ENCODE measurements at places on chromosomes 1 and 21.

DNA sequence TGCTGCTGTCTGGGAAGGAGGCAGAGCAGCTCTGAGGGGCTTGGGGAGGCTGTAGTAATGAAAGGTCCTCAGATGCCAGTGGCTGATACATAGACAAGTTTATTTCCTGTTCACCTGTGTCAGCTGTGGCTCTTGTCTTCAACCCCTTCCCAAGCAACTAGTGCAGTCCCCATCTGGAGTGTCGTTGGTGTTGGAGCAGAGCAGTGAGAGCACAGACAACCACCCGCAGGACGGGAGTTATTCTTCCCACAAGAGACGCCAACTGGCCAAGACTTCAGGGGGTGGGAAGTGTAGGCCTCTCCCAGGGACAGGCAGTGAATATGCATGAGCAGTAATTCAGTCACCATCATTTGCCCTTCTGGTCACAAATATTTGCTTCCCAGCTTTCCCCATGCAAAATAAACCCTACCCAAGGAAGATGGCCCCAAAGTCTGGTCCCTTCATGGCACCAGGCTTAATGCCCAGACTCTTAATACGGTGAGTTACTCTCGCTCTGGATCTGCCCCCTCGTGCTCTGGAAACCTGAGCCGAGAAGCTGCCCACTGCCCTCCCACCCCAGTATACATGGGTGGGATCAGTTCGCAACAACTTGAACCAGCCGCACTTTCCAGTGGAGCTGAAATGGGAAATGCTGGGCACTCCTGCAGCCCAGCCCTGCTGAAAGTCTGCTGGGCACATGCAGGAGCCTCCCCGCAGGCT lies 153.5 kb upstream of the COL6A1 start:
- DNase-seq, result no peak

DNA sequence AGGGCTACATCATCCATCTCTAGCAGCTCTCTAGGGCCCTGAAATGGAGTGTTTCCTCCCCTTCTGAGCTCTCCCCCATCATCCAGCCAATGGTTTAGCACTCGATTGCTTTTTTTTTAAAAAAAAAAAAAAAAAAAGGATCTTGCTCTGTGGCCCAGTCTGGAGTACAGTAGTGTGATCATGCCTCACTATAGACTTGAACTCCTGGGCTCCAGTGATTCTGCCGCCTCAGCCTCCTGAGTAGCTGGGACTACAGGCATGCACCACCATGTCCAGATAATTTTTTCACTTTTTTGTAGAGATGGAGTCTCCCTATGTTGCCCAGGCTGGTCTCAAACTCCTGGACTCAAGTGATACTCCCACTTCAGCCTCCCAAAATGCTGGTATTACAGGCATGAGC lies 12.1 kb upstream of the ITPKB start:
- DNase-seq, result no peak

DNA sequence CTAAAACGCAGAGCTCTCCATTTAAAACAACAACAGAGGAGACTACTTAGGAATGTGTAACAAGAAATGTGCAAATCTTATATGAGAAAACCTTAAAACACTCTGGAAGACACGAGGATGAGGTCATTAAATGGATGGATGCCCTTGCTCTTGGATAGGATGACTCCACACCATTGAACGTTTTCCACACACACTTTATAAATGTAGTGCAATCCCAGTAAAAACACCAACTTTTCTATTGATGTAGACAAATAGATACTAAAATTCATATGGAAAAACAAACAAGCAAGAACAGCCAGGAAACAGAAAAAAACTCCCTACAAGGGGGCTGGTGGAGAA lies 18.4 kb upstream of the COL6A1 start:
- peak; percentile 16 for DNase-seq

DNA sequence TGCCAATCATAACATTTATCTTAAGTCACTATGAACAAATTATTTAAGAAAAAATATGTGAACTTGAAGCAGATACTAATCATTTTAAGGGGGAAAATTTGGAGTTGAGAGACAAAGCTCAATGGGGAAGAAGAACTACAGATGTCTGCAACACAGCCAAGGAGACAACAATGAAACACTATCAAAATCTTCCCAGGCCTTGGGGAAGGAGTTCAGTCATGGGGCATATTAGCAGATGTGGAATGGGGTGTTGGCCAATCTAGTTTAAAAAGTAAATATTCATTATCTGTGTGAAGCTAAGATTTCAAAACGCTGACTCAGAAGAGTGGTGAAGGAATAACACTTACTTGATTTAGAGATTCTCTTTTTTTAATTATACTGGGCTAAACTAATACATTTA lies 671.6 kb upstream of the ZP4 start:
- DNase-seq, result peak; percentile 26

- DNase-seq, result no peak
Measured at GRCh38 chr1:42392255-42392654, 11.7 kb downstream of the RIMKLA start.

DNA sequence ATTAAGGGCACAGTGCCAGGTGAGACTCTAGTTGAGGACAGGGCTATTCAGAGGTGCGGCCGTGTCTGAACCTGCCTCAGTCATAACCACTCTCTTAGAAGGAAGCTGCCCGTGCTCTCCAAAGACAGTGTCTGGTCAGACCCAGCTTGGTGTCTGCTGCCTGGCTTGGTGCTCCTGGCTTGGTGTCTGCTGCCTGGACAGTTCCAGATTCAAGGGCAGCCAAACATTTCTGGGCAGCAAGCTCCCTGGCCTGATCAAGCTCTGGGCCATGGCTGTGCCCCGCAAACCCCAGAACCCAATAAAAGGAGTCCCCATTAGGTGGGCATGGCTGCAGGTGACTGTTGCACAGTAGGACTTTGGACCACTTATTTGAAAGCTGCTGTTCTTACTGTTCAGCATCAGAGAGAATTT lies 27.7 kb downstream of the NEK2 start:
- DNase-seq, result no peak

GRCh38 chr1:231931846-231932454 lies 305.4 kb downstream of the DISC1 start:
- no peak for DNase-seq

- no peak for DNase-seq
Measured at GRCh38 chr1:30520476-30520875, 202.9 kb downstream of the MATN1 start.

- DNase-seq, result no peak
Measured at GRCh38 chr1:205199931-205200299, 11.6 kb downstream of the DSTYK start.

DNA sequence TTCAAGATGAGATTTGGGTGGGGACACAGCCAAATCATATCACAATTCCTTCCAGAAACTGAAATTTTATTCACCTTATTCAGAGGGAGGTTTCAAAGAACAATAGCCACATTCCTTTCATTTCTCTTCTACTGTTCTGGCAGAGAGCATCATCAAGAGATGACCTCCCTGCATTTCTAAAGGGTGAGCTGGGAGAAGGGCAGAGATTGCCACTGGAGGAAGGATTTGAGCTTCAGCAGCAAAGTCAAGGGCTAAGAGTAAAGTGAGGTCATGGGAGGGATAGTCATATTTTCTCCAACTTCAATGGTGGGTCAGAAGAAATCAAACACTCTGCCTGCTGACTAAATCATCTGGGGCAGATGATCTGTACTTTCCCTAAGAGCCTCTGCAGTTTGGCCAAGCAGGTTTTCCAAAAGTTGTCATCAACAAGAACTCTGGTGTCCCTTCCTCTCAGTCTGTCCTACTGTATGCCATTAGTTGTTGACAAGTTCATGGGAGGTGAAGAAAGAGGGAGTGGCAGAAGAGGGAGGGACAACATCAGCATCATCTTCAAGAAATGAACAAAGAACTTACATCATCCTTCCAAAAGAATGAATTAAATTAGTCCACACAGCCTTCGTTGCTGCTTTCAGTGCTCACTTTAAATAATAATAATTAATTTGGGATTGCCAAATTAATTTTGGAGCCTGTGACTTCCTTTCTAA lies 298.3 kb downstream of the ASTN1 start:
- peak; percentile 45 for DNase-seq

DNA sequence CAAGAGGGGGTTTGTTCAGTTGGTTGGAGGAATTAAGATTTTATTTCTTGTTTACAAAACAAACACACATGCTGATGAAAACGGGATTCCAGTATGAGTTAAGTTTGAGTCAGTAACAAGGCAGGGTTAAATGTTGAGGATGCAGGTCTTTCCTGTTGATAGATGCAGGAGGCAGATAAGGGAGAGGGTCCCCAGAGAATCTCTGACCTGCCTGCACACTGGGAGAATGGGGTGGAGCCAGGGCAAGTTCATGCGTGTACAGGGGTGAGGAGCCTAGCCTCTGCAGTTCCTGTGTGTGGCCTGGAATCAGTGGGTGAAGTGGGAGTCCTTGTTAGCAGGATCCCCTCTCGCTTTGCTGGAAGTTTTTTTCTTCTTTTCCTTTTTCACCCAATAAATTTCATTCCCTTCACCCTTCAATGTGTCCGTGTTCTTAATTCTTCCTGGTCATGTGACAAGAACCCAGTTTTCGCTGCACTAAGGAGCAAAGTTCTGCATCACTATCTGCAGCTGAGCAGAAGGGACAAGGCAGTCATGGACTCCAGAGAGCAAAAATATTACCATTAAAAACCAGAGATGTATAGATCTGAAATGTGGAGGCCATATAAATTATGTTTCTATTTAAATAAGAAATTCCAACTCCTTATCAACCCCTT lies 69.9 kb upstream of the MARK1 start:
- DNase-seq, result no peak

DNA sequence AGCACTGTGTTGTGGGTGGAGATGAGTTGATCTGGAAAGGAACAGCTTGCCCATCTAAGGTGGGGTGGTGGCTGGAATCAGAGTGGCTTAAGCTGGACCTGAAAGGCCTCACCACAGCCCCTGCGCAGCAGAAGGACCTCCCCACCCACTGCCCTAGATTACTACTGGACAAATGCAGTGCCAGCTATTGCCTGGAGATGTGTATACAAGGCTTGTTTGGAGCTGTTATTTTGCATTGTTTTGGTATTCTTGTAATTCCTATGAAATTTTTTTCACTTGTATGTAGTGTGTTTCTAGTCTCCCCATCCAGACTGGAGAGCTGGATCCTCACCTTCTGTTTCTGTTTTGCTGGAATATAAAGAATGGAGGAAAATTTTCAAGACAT lies 1.3 kb upstream of the SLC30A1 start:
- no peak for DNase-seq

DNA sequence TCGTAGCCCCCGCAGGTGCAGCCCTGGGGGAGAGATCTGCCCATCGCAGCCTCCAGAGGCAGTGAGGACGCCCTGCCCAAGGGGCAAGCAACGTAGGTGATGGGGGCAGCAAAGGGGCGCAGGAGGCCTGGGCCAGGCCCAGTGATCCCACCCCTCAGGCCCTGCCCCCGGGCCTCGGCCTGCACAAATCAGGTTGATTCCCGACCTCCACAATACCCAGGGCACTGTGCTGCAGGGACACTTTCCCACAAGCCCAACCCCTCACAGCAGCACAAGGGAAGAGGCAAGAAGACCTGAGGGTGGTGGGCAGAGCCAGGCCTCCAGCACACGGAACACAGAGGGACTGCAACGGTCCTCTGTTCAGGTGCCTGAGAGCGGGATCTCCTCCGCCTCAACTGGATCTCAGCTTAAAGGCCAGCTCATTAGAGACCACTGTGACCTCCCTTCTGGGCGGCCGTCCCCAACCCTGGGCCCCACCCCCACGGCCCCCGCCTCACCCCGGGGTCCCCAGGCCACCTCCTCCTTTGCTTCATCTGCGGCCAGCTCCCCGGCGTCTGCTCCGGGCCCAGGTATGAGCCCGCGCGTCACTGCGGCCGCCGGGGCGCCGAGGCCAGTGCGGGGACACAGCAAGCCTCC lies 812 bp upstream of the ARF1 start:
- DNase-seq, result no peak

DNA sequence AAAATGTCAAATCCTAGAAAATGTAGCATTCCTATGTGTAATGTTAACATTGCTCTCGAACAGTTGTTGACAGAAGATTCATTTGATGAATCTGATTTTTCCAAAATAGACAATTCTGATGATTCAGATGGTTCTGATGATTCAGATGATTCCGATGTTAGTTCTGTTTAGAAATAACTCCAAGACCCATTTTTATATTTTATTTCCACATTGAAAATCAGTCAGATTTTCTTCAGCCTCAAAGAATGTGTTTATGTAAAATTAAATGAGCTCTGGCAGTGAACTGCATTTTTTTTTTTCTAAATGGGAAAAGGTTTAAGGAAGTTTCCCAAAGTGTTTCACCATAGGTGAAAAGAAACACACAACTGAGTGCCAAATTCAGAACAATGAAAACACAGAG lies 136.5 kb downstream of the TSEN15 start:
- no peak for DNase-seq

DNA sequence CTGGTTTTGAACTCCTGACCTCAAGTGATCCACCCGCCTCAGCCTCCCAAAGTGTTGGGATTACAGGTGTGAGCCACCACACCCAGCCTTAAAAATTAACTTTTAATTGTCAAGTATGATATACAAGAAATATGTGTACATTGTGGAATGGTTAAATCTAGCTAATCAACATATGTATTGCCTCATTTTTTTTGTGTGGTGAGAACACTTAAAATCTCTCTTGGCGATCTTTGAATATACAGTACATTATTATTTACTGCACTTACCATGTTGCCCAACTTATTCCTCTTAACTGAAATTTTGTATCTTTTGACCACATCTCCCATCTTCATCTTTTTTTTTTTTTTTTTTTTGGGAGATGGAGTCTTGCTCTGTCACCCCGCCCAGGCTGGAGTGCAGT lies 23.3 kb downstream of the THRAP3 start:
- no peak for DNase-seq

DNA sequence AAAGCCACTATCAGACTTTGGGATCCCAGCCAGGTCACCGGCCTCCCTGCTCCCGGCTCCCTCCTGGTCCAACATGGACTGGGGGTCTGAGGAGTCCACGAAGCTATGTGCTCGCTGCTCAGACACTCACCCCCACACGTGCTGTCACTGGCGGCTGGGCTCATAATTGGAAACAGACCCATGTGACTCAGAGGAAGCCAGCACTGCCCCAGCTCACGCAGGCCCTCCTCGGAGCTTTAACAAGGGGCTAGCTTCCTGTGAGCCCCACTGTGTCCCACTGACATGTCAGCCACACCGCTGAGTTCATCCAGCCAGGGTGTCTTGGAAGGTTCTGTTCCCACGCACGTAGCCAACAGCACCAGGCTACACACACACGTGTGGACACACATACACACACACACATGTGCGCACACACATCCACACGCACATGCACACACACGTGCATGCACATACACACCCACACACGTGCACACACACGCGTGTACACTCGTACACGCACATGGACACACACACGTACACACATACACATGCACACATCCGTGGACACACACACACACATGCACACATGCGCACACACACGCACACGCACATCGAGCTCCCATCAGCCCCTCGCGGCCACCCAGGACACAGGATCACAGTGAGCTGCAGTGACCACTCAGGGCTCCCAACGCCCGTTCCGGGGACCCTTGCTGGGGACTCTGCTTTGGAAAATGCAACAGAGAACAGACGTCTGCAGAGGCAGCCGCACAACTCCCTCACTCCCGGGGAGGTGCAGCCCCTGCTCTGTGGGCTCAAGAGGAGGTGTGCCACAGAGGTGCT lies 18.4 kb upstream of the COL6A2 start:
- no peak for DNase-seq

- DNase-seq, result no peak
Measured at GRCh38 chr21:39103689-39104088, 79.6 kb downstream of the PSMG1 start.
